T-helper 1 cell (primary cell): ENCODE measurements at places on chromosomes 4 and X.

- DNase-seq, result no peak
Measured at GRCh38 chr4:15765910-15766697, 12.0 kb upstream of the CD38 start.

DNA sequence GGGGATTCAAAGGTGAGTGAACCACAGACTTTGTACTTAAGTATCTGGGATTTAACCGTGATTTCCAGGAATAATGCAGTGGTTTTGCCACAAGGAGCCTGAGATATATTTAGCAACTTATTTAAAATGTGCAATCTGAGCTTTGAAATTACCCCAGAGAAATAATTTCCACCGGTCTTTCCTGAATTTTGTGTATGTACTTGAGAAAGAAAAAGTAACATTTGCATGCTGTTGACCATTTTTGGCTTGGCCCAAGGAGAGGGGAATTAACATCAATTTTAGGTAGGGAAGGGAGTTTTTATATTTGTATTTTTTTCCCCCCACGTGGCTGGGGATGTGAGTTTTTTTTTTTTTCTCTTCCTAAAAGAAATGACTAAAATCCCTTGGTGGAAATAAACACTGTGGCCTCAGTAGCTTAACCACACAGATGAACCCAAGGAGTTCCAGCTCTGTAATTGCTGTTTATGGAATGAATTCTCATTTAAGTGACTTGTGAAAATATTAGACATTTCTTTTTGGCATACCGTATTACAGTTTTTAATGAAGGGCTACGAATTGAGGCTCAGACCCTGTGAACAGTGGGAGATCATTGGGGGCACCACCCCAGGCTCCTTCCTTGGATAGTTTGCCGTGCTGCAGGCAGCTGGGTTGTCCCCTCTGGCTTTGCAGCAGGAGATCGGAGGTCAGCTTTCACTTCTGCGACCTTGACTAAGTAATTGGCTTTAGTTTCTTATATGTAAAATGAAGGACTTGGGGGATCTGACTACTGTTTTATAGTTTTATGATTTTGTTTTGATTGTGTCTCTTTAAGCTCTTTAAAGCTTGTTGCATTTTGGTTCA lies 116.1 kb downstream of the ARHGAP10 start:
- no peak for DNase-seq

GRCh38 chr4:109214622-109215301 lies 87.7 kb downstream of the COL25A1 start:
- no peak for DNase-seq

DNA sequence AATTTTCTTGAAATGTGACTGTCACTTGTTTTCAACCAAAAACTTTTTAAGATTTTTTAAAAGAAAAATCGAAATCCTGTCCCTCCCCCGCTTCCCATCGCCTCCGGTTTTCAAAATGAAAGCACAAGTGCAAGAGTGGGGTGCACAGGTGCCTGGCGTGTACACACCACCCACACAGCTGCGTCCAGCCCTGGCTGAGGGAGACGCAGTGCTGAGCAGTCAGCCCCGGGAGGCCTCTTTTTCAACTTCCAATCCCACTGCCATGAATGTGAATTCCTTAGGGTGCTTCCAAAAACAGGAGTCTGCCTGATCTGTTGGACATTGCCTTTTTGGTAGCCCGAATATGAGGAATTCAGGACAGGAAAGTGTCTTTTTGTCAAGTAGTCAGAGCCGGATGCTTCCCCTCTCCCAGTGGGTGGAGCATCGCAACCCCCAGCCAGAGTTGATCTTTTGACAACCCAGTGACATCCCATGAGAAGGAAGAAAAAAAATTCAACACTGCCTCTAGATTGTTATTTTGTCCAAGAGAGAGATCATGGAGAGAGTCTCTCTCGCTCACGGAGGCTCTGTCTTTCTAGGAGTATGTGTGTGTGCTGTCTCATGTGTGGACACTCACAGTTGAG lies 8.9 kb downstream of the PRRG3 start:
- DNase-seq, result no peak

DNA sequence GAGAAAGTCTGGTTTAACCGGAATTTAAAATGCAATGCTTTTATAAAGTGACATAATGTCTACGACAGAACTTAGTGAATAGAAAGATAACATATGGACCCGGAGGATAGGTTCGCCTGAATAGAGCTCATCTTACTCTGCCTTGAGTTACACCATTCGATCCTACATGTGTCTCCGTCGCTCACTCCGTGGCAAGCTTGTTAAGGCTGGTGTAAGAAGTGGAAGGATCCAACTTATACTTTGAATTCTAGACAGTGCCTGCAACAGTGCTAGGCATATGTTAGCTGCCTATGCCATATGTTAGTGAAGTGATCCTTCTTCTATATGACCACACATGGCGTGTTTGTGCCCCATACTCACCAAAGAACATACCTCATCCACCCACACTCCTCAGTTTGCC lies 50.9 kb downstream of the SEL1L3 start:
- no peak for DNase-seq

DNA sequence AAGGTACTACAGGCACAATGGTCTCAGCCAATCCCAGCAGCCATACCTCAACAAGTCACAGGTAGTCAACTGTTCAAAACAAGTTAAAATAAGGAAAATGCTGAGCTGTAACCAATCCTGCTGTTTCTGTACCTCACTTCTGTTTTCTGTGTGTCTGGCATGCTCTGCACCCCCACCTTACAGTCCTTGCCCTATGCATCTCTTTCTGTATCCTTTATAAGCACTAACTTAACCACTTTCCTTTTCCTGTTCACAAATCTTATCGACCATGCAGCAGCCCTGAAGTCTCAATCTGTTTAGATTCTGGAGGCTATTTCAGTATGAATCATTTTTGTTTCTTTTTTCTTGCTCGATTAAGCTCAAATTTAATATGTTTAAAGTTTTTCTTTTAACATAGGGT lies 12.5 kb upstream of the FAM13A start:
- no peak for DNase-seq

- DNase-seq, result no peak
Measured at GRCh38 chr4:94208918-94209317, 1.3 kb downstream of the SMARCAD1 start.

- no peak for DNase-seq
Measured at GRCh38 chr4:8284391-8284790, 14.8 kb downstream of the HTRA3 start.

- DNase-seq, result no peak
Measured at GRCh38 chr4:117898496-117898895, 135.8 kb upstream of the NDST3 start.

- DNase-seq, result no peak
Measured at GRCh38 chr4:101191302-101192098, 155.8 kb downstream of the PPP3CA start.
